Renal cortical epithelial cell (primary cell): ENCODE measurements at places on chromosomes 2 and 18. TPM values are rescaled to one million over a fixed set of nuclear protein-coding genes. Genes with fewer than 3 reads are reported as not detected.
A peak's percentile ranks its signal among the peaks of the same experiment; 100 is the strongest.

GRCh38 chr18:6886797-6887330 lies 157.3 kb downstream of the ARHGAP28 start:
- DNase-seq: no peak

REG1B gene
- not detected in 2 replicates for total RNA-seq

ARPC2 gene
- 374 and 520 TPM in 2 replicates for total RNA-seq

DNA sequence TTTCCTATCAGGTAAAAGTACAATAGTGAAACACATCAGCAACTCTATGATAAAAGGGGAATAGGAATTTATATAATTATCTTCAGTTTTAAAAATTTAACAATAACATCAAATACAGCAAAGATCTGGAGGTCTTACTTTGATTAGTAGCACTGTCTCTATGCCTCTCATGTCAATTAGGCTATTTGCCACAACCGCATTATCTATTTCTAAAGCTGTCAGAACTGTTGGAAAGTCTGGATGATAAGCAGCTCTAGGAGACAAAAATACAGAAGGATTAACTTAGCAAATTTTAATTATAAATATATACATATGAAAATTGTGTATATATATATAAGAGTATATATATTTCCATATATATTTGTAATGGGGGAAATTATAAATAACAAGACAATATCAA lies 45.1 kb downstream of the SMC6 start:
- DNase-seq: no peak

GRCh38 chr18:61546590-61546989 lies 213.4 kb downstream of the CDH20 start:
- peak; percentile 41 for DNase-seq

ASTL gene
- total RNA-seq: not detected in 2 replicates

- no peak for DNase-seq
These were observed 39.4 kb upstream of the TXNDC2 start for GRCh38 chr18:9846162-9846925.

DNA sequence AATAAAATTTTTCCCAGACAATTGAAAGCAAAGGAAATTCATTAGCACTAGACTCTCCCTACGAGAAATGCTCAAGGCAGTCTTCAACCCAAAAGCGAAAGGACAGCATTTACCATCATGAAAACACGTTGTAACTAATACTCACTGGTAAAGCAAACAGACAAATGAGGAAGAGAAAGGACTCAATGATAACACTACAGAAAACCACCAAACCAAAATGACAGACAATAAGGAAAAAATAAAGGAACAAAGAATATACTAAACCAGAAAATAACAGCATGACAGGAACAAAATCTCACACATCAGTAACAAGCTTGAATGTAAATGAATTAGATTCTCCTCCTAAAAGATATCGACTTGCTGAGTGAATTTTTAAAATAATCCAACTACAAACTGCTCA lies 190.7 kb downstream of the NOL4 start:
- DNase-seq: no peak

GRCh38 chr2:231679908-231680284 lies 28.4 kb upstream of the PTMA start:
- no peak for DNase-seq

IFT172 gene
- 12.2 and 34.6 TPM in 2 replicates for total RNA-seq

DNA sequence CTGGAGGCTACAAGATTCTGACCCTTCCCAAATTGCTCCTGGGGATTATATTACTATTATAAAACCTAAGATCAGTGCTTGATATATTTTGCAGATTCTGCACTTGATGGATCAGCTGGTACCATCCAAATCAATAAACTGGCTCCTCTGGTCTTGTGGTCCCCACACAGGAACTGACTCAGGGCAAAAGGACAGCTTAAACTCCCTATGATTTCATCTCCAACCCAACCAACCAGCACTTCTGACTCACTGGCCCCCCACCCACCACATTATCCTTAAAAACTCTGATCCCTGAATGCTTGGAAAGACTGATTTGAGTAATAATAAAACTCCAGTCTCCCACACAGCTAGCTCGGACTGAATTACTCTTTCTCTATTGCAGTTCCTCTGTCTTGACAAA lies 82.1 kb downstream of the TMEM163 start:
- DNase-seq: peak; percentile 24

- DNase-seq: peak; percentile 35
These were observed 118.6 kb downstream of the RBMS1 start for GRCh38 chr2:160375037-160375436.

- DNase-seq: no peak
These were observed 570.5 kb downstream of the TDRD15 start for GRCh38 chr2:21694079-21694878.

TDRD15 gene
- not detected in 2 replicates for total RNA-seq

NCKAP5 gene
- total RNA-seq: 0.55 and 0.69 TPM in 2 replicates

MPHOSPH10 gene
- total RNA-seq: 10.4 and 18.8 TPM in 2 replicates

DNA sequence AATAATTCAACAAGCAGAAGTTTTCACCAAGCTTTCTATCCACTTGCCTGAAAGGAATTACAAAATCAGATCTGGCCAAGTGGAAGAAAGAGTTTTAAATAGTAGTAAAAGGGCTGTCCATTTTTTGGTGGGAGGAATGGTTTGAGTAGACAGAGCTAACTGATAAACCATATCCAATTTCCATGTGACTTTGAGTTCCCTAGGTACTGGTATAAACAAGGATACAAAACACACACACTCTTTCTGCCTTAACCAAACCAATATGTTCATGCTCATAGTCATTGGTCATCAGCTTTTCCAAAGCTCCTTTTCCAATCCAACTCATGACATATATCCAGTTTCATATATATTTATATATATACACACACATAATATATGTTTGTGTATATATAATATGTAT lies 49.5 kb upstream of the REL start:
- DNase-seq: no peak

GRCh38 chr2:240207661-240208060 lies 67.2 kb upstream of the OTOS start:
- DNase-seq: no peak

- no peak for DNase-seq
These were observed 189.8 kb downstream of the GULP1 start for GRCh38 chr2:188481474-188481873.

CFAP221 gene
- total RNA-seq: 2.1 and 22.9 TPM in 2 replicates

ABHD1 gene
- 0.10 TPM in 1 of 2 replicates, not detected in the other for total RNA-seq

DNA sequence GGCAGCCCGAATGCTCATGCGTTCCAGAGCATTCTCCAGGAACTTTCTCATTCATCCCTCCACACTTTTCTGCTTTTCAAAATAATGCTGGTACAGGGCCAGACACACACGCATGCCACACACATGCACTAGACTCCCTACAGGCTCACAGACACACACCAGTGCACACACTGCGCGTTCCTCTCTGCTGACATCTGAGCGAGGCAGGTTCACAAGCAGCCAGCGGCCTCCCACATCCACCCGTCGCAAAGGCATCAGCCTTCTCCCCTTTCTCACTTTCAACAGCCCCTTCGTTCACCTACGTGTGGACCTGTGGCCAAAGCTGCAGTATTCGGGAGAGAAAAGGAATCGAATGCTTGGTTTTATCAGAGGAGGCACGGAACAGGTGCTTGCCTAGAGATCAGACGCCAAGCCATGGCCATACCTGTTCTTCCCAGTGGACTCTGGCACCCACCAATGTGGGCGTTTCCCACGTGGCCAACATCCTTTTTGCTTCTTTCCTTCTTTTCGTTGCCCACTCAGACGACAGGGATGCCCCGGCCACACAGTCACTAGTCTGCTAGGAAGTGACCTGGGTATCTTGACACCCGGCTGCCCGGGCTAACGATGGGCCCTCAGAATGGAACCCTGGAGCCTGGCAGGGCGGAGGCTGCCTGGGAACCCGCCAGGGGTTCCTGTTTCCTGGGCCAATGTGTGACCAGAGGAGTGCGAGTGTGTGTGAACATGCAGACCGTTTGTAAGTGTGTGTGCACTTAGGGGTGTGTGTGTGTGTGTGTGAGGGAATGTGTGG lies 85.8 kb upstream of the ID2 start:
- no peak for DNase-seq

DNA sequence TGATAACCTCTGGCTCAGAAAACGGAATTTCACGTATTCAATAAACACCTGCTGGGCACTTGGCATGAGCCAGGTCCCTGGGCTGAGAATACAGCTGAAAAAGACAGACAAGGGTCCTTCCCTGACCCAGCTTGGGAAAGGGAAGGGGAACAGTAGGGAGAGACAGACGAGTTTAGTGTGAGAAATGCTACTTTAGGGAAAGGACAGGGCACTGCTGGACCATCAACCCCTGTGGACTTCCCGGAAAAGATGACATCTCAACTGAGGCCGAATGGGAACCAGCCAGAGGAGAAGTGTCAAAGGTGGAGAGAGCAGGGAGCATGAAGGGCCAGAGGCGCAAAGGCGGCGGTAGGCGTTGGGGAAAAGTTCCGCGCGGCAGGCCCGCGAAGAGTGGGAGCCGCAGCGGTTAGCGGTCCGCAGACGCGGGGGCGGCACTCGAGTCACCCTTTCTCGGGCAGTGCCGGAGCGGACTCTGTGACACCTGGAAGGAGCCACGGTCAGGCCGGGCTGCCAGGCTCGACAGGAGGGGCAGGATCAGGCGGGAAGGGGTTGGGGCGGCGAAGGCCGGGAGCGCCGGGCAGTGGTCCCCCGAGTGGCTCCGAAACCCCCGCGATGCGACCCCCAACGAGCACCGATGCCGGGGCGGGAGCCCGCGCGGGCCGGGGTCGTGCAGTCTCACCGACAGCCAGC lies 519 bp downstream of the TEX261 start:
- no peak for DNase-seq

ITGB1BP1 gene
- total RNA-seq: 49.5 and 56.8 TPM in 2 replicates

DNA sequence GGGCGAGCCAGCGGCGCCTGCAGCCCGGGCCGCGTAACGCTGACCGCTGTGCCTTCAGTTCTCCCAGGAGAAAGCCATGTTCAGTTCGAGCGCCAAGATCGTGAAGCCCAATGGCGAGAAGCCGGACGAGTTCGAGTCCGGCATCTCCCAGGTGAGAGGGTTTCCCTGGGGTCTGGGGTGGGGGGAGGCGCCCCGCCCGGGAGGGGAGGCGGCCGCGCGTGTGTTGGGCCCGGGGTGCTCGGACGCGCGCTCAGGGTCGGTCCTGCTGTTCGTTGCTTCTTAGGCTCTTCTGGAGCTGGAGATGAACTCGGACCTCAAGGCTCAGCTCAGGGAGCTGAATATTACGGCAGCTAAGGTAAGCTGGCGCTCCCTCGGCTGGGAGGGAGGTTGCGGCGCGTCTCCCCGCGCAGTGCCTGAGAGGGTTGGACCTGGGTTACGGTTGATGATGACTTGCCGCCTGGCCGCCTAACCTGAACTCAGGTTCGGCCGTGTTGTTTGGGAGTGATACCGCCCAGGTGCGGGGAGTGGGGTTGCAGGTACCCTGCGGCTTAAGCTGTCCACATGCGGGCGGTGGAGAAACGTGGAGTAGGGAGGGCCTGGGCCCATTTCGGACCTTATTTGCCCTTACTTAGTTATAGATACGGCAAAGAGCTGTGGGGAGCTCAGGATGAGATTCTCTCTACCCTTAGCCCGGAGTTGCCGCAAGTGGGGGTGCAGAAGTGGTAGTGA lies 638 bp downstream of the RPS7 start:
- DNase-seq: no peak

- peak; percentile 99 for DNase-seq
These were observed 29.2 kb downstream of the NIFK start for GRCh38 chr2:121707344-121707919.

GRCh38 chr2:62181843-62182242 lies 14.1 kb upstream of the B3GNT2 start:
- no peak for DNase-seq

UGT1A6 gene
- 206 and 675 TPM in 2 replicates for total RNA-seq

DNA sequence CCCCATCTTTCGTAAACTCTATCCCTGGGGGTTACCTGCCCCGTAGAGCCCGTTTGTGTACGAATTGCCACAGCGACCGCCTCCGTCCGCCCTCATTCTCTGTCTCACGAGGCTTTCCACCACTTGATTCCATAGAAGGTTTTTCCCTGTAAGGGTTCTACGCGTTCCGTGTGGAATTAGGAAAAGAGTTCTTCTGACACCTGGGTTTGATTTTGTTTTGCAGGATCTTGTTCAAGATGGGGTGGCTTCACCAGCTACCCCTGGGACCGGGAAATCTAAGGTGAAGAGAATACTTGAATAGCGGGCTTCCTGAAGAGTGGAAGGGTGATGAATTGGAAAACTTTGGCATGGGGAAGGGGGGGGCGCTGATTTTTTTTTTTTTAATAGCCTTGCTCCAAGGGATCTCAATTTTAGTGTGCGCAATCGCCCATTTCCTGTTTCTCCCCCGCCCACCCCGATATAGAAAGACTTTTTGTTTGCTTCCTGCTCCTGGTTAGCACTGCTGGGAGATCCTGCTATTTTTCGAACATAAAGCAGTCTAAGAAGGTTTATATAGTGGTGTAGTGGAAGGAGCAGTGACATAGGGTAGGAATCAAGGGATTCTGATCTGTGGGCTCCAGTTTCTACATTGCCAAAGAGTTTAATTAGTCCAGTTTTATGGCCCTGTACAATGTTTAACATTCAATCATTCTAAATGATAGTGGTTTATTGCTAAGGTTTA lies 564 bp downstream of the GCC2 start:
- peak; percentile 19 for DNase-seq

GRCh38 chr2:46657042-46657504 lies 177.7 kb downstream of the TMEM247 start:
- DNase-seq: peak; percentile 48
